ENCODE measurements at places on chromosomes 11 and 22. TPM values are rescaled to one million over a fixed set of nuclear protein-coding genes. Genes with fewer than 3 reads are reported as not detected.
A peak's percentile ranks its signal among the peaks of the same experiment; 100 is the strongest.

DNA sequence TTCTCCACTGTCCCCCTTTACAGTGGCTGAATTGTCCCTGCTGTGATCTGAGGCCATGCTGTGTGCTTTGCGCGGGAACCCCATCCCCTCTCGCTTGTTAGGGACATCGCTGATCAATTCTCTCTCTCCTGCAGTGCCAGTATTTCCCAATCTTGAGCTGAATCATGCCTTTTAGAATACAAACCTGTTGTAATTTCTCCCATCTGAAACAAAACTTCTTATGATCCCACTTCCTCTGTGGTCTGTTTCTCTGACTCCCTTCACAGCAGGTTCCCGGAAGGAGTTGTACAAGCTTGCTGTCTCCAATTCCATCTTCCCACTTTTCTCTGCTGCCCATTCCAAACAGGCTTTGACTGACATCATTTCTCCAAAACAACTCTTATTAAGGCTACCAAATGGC is 16.8 kb downstream of the ADAMTS15 start:
- DNase-seq = no peak

DNA sequence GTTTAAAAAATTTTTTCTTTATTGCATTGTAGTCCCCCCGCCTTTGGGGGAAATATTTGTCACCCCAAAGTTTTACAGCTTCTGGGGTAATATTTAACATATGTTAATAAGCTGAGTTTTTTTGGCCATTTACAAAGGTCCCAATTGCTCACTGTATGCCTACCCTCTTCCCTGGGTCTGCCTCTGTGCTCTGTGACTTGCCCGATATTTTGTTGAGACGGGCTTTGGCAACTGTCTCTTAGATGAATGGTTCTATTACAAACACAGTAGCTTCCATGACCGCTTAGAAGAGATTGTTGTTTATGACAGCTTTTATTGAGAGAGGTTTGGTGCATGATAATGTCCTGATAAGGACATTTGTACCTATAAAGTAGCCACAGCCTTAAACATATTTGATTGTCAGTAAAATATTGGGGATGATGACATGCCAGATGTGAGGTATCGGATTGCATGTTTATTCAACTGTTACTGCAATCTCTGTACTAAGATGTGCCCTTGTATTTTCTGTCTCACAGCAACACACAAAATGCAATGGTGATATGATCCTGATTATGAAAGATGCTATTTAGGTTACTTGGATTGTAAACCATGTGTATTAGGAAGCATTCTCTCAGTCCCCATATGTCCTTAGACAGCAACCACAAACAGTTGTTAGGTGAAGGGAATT is 103.1 kb downstream of the TEAD1 start:
- DNase-seq = no peak

DNA sequence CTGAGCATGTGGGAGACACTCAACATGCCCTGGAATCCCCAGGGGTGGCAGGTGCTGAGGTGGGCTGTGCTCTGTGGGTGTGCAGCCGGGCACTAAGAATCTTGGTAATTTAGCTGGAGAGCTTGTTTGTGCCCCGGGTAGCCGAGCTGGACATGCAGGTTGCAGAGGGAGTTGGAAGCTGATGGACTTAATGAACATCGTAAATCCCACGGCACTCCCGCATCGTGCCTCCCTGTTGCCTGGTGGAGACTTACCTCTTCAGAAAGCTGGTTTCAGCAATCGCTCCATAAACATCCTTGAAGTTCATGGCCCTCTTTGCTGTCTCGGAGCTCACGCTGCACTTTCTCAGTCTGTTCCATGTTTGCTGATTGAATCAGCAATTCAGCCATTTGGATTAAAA is 29.9 kb downstream of the RPS6KA4 start:
- no peak for DNase-seq

The TMEM132A gene
- 55.7 TPM for total RNA-seq

GRCh38 chr11:95567685-95568084 is 221.9 kb downstream of the FAM76B start:
- no peak for DNase-seq

The NF2 gene
- total RNA-seq = 94.1 TPM

The HORMAD2 gene
- total RNA-seq = not detected

DNA sequence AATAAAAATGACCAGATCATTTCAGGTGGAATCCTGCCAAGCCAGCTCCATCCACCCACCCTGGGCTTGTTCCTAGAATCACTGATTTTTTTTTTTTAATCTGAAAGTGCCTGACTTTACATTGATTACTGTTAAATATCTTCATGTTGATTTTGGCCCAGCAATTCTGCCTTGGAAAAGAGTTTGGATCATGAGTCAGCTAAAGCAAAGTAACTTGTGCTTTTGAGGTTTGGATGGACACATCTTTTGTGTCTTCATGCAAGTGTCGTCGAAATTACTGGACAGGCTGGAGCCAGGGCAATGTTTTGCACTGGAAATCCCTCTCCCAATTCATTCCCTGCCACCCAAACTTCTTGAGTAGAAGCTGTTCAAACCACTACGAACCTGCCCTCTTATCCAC is 164.0 kb upstream of the SYT13 start:
- no peak for DNase-seq

- peak; percentile 29 for DNase-seq
Observed at GRCh38 chr11:129375751-129376657, at the start of gene BARX2. Gene BARX2, plus strand, starts transcription at chr11:129375848. Its CDS starts 188 bp downstream, at chr11:129376036.

The PARVG gene
- total RNA-seq = not detected

GRCh38 chr11:122910775-122911174 is 28.2 kb downstream of the JHY start:
- DNase-seq = no peak

The IRAG1 gene
- total RNA-seq = 0.13 TPM

DNA sequence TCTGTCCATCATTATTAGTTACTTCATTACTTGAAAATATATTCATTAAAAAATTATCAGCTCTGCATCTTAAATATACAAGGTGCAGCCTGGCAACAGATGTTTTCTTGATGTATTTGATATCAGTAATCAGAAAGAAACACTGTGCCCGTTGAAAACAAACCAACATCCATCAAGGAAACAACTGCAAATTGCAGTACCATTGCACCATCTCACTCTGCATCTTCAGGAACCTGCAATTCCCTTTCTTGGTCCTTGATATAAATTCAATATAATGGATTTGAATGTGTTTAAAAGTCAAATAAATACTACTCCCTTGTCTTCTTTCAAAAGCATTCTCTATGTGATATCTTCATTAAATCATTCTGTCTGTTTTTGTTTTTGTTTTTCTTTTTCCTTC is 1131.2 kb downstream of the FAM181B start:
- DNase-seq = no peak

- DNase-seq = no peak
Observed at GRCh38 chr11:128474036-128474874, 113.1 kb downstream of the ETS1 start.

The MIOX gene
- total RNA-seq = not detected

GRCh38 chr11:20962581-20962980 is 293.2 kb downstream of the NELL1 start:
- no peak for DNase-seq

The APOL5 gene
- total RNA-seq = not detected

DNA sequence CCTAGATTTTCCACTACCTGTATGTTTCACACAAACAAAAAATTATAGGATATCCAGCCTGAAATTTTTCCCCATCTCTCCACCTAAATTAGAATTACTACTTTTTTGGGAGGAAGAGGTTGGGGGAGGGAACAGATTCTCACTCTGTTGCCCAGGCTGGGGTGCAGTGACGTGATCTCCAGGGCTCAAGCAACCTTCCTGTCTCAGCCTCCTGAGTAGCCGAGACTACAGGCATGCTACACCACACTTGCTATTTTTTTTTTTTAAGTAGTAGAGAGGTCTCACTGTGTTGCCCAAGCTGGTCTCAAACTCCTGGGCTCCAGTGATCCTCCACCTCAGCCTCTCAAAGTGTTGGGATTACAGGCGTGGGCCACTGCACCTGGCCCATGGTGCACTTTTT is 9.5 kb downstream of the JAML start:
- DNase-seq = no peak

- no peak for DNase-seq
Observed at GRCh38 chr22:34015642-34016041, 95.4 kb upstream of the LARGE1 start.

The PRR5 gene
- total RNA-seq = 2.2 TPM

- no peak for DNase-seq
Observed at GRCh38 chr11:40037005-40037404, 1422.4 kb downstream of the LRRC4C start.

DNA sequence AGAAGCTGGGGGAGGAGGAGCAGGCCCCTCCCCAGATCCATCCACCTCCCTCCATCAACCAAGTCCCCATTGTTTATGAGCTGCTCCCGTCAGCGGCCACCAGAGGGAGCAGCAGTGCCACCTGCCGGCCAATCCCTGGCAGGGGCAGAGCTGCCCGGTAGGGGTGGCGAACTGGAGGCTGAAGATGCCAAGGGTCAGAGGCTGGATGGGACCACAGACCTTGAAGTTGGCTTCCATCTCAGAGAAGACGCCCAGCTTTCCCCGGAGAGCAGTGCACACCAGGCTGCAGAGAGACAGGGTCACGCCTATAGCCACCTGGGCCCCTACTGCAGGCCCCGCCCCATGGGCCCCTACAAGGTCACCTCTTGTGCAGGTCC is 3.6 kb downstream of the FIBP start:
- DNase-seq = no peak

- DNase-seq = no peak
Observed at GRCh38 chr11:132992838-132993631, 539.3 kb downstream of the OPCML start.

DNA sequence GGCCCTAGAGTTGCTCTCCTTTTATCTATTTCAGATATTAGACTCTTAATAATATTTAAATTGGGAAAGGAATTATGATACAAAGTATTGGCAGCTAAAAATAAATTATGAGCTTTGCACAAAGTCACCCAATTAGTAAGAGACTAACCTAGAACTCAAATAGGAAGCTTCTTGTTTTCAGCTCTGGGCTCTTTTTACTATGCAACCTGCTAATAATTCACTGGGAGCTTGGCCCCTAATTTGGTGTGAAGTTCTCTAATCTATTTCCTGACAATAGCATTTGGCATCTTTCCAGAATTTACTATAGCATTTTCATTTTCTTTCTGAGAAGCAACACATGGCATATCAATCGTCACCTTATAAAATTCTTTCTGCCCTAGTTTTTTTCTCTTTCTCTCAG is 727.7 kb upstream of the ANO5 start:
- DNase-seq = no peak

Measured in pulmonary artery endothelial cell (primary cell).